ENCODE measurements at places on chromosomes 7 and 10.

GRCh38 chr7:2713370-2713769, 25.4 kb downstream of the AMZ1 start:
- no peak for DNase-seq

GRCh38 chr10:1156921-1157614, 100.9 kb downstream of the WDR37 start:
- DNase-seq = no peak

- no peak for DNase-seq
These were observed 212.5 kb upstream of the CELF2 start for GRCh38 chr10:10804998-10805740.

DNA sequence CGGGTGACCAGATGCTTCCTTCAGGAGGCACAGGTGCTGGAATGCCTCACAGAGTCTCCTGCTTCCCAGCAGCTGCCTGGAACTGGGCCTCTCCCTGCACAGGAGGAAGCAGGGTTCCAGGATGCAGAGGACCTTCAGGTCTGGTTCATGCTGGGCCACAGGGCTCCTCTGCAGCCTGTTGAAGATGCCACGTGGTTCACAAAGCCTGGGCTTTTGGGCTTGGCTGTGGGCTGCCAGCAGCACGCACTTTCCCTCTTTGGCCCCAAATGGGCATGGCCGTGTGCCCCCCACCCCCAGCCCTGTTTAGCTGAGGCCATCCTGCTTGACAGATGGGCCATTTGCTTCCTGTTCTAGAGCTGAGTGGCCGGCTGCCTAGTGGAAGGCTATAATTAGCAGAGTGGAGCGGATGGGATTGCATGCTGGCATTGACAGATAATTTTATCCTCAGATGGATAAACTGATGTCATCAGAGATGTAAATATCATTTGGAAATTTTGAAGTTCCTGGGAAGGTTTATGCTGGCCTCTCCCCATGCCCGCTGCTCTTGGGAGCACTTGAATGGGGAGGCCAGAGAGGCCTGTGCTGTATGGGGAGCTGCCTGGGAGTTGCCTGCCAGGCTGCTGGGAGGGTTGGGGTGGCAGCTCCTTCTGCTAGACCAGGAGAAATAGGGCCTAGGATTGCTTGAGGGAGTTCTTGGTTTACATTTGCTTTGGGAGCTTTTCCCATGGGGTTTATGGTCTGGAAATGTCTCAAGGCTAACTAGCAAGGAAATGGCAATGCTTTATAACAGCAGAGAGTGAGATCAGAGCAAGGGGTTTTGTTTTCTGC, 28.2 kb downstream of the TSPAN15 start:
- DNase-seq = peak; percentile 41

DNA sequence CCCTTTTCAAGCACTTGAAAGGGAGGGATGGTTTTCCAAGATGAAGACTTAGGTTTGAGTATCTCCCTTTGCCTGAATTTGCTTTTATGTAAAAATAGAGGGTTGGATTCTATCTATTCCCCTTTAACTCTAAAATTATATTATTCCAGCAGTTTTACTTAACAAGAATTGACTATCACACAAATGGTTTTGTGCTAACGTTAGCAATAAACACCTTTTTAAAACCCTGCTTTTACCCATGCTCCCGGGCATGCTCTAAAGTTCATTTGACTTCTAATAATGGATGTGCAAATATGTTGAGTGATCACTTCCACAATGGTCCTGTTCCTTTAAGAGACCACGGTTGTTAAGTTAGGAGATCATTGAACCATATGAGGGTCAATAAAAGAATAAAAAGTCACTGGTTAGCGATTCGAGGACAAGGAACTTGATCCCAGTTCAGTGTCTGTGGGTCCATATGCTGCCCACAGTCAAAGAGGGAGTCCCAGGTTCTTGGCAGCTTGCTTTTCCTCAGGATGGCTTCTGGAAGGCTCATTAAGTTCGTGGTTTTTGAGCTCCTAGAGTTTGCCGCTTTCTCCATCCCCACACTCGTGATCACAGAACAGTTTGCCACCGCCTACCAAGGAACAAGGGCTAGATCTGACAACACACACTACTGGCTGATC, at the start of gene TMEM236:
Gene TMEM236 (plus strand): TSS at position 421 of the 665 bp plus-strand sequence. CDS start 95 bp downstream, at position 516.
- no peak for DNase-seq

GRCh38 chr10:127414024-127414423, 135.1 kb upstream of the NPS start:
- DNase-seq = no peak

DNA sequence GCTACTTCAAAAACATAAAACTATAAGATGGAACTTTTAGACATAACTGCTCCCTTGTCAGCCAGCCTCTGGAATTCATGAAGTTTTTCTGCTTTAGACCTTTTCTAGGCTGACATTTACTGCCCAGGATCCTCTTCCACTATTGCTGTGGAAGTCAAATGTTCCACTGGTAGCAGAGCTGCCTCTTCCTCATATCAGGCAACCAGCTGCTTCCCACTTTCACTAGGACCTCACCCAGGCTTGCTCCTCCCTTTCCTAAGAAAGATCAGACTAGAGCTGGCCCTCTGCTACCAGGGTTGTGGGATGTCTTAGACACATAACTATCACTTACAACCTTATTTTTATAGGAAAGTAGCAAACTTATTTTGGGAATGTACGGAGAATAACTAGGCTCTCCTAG, 121.5 kb downstream of the CTTNBP2 start:
- no peak for DNase-seq

DNA sequence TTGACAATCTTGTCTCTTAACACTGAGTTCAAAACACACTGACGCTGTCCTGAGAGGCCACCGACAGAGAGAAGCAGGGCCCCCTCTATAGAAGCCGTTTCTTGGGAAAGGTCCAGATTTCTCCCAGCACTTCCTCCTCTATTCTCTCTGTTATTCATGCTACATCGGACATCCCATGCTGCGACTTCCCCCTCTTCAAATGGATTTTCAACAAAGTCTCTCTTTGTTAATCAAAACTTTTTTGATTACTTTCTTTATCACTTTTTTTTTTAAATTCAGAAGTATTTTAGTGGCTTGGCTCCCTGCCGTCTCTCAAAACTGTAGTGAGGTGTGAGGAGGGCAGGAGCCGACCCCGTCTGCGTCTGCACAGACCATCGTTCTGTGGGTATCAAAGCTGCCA, 298.9 kb upstream of the PITRM1 start:
- DNase-seq = peak; percentile 26

DNA sequence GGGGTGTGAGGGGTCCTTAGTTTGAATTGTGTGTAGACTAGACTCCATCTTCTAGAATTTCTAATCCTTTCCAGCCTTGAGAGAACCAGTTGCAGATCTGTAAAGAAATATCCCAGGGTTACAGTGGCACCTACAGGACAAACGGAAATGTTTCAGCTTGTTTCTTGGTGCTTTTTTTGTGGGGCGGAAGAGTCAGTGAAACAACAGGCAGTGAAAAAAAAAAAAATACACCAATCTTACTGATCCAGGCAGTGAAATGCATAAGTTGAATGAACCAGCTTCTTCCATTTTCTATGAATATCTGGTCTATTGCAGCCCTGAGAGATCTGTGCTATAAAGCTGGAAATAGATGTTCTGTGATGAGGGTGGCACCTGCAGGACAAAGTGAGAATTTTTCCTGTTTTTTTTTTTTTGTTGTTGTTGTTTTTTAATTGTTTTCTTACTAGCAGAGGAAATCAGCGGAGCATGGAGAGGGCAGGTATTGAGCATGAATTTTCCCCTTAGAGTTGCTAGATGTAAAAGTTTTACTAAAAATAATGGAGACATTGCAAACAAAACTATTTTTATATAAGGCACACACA, 81.9 kb upstream of the DYNC1I1 start:
- no peak for DNase-seq

DNA sequence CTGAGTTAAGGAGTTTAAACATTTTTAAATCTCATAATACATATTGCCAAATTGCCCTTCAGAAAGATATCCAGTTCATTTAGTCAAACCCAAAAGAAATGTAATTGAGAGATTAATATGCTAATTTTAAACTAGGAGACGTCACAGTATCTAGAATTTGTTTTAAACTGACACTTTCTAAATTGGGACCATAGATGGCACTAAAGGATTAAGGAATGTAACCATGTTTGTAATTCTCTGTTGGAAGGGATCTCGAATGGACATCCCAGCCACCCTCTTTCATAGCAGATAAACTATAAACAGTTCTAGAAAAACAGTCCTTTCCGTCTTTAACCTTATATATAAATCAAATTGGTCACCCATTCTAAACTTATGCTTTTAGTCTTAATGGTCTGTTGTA, 30.0 kb upstream of the SAMD9L start:
- DNase-seq = no peak

GRCh38 chr10:60664859-60665258, 113.4 kb upstream of the CDK1 start:
- DNase-seq = no peak

GRCh38 chr10:104334561-104334960, 3.7 kb downstream of the ITPRIP start:
- DNase-seq = no peak
